ENCODE measurements at places on chromosomes 7 and 10. TPM values are rescaled to one million over a fixed set of nuclear protein-coding genes. Genes with fewer than 3 reads are reported as not detected.

DNA sequence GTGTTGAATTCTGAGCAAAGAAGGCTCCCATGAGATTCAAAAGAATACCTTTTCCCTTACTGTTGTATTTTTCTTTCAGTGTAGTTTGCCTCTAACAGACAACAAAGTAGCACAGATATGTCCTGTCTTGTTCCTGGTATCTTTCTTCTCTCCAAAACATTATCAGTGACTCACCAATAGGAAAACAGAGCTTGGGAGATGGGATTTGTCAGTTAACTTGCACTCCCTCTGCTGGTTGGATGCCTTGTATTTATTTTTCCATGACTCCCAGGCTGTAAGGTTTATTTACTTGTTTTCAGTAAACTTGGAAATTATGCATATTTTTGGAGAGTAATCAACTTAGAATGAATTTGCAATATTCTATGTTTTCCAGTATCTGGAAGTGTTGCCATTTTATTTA lies 129.7 kb downstream of the SAMD9 start:
- ATAC-seq = no peak

DNA sequence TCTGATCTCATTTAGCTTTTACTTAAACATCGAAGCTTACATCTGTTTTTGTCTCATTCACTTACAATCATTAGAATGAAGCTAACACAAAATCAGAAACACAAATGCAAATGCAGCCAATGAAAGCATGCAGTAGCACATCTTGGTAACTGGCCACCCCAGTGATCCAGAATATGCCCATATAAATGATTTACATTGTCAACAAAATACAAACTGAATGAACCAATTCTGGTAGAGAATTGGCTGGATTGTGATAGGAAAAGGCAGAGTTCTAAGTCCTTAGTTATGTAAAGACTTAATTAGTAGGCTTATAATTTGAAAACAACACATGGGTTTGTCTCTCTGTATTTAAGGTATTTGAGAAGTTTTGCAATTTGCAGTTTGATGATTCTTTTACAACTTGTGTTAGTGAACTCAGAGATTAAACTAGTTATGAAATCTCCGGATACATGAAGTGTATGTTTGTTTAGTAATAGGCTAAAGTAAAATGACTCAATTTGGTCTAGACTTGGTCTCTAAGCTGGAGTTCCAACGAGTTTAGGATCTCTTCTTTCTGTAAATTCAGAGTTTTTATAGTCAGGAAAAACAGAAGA lies 21.2 kb downstream of the TECTB start:
- ATAC-seq = no peak

DNA sequence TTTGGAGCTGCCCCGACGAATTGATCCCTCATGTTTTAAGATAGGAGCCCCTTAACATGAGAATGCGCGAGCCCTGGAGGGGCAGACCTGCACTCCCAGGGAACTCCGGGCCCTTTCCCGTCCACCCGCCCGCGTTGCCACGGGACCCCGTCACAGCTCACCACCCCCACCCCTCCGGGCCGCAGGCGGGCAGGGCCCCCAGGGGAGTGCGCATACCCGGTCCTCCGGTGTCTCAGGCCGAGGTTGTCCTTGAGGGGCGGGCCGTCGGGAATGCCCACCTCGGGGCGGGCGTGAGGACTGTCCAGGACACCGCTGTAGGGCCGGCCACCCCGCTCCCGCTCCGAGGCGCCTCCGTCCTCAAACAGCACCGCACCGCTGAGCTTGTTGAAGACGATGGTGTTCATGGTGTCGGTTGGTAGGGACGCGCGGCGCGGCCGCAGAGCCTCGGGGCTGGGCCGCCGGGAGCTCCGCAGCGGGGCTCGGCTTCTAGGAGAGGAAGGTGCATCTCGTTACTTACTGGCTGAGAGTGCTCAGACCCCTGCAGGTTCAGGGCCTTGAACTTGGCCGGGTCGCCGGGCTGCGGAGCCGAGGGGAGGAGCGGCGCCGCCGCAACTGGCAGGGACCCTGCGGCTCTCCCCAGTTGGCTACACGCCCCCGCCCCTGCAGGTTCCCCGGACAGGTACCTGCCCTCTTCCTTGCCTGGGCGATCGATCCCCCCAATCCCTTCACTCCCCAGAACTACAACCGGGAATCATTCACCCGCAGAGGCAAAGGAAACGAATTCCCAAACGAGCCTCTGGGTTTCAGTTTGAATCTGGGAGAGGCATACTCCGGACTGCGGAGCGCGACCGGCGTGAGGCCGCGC lies 2.4 kb downstream of the MKX start:
- peak; percentile 11 for ATAC-seq

- no peak for ATAC-seq
Observed at GRCh38 chr10:87826653-87827052, 8.6 kb upstream of the ATAD1 start.

The CLDN3 gene
- total RNA-seq = not detected

The RBM48 gene
- total RNA-seq = 16.7 TPM

- peak; percentile 73 for ATAC-seq
Observed at GRCh38 chr7:43758822-43759683, 573 bp downstream of the BLVRA start.

DNA sequence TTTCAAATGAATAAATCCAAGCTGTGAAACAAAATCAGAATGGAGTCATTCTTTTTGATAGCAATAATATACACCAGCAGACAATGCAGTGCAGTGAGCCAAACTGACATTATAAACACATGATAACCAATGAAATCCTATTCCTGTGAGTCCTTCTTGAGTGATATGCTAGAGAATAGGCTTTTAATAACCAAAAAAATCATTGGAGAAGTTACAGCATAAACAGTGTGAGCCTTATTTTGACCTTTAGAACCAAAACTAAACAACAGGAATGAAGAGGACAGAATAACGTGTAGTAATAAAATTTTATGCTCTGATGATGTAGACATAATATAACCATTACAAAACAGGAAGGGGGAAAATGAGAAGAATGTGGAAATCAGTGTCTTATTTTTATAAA lies 8.7 kb downstream of the HUS1 start:
- no peak for ATAC-seq

The MEPCE gene
- 59.5 TPM for total RNA-seq

DNA sequence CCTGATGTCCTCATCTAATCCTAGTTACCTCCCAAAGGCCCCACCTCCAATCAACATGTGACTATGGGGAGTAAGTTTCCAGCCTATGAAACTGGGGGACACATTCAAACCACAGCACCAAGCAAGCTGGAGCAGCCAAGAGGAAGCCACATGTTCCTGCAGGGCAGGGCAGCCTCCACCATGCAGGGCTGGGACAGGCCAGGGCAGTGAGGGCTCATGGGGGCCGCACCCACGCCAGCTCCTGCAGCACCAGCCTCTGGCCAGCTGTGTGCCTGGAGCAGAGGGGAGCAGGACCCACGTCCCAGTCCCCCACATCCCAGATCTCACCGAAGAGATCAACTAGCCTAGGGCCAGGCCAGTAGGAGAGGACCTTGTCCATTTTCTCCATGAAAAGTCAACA lies 85.9 kb upstream of the INSIG1 start:
- ATAC-seq = no peak

The CNNM1 gene
- 0.61 TPM for total RNA-seq

DNA sequence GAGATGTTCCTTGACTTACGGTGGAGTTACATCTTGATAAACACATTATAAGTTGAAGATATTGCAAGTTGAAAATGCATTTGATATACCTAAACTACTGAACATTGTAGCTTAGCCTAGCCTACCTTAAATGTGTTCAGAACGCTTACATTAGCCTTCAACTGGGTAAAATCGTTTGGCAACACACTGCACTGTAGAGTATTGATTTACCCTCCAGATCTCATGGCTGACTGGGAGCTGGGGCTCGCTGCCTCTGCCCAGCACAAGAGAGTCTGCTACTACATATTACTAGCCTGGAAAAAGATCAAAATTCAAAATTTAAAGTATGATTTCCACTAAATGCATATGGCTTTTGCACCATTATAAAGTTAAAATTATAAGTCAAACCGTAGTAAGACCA lies 7.5 kb upstream of the AGR3 start:
- ATAC-seq = no peak

The WASL gene
- 8.0 TPM for total RNA-seq

The GPC2 gene
- 4.9 TPM for total RNA-seq

Measured in activated T-helper 17 cell treated with anti-CD3 and anti-CD28 coated beads, Interleukin-2, amount 50 U/mL, for 72 hours (primary cell).